ENCODE measurements at places on chromosomes 5 and 9.

DNA sequence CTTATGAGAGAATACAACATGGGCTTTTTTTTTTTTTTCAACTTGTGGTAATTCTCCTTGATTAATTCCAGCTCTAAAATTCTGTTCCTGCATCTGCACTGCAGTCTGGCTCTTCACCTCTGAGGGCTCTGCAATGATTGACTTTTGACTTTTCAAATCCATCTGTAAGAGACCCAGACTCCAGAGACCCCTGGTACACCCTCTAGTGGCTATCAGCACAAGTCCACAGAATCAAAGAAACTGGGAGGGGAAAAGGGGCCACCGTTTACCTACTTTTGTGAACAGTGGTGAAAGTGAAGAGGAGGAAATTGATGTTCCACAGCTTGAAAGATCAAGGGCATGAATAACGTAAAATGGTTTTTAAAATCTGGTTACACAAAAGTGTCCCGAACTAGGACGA, 151.6 kb downstream of the SLIT3 start:
- no peak for DNase-seq

DNA sequence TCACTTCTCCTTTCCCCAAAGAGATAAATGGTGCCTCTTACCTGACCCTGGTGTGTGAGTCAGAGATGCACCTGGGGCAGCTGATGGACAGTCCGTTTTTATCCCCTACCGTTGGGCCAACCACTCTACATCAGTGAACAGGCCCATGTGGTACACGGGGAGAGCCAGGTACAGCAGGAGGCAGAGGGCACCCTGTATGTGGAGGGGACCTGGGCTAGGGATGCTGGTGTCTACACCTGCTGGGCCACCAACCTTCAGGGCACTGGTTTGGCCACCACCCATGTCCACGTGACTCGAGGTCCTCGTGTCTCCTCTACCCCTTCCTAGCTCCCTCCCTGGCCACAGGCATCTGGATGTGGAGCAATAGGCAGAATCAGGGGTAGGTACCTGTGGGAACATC, 22.7 kb upstream of the ANXA6 start:
- DNase-seq = no peak

GRCh38 chr9:23541976-23542375, 284.1 kb downstream of the ELAVL2 start:
- no peak for DNase-seq

DNA sequence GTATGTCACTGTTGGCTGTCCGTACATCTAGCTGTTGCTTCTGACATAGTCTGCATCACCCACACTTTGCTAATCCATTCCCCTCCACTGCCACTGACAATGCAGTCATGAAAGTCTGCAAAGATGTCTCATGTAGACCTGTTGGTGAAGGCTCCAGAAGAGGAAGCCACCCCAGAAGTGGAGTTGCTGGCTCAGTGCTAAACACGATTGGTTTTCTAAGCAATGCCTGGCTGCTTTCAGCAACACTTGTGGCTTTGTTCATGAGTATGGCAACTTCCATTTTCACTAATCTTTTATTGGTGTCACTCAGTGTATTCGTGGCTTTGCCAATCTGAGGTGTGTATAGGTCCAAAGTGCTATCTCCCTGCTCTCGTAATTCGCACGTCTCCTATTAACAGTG, 288.1 kb downstream of the GADD45G start:
- DNase-seq = no peak

DNA sequence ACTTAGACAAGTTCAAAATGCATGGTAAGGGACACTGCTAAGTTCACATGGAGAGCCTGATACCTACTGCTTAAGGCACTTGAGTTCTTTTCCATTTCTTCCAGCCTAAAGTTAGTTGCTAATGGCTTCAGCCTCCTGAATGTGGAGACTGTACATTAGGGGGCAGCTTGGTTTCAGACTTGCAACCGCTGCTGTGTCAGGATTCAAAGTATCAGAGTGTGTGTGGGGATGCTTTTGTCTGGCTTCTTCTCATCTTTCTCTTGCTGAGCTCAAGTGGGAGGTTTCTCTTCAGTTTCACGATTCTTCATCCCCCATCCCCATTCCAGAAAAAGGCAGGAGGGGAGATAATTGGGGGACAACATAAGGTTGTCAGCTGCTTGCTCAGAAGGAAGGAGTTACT, 49.4 kb downstream of the ATP10B start:
- DNase-seq = no peak
